ENCODE measurements at places on chromosomes 6 and 20. TPM values are rescaled to one million over a fixed set of nuclear protein-coding genes. Genes with fewer than 3 reads are reported as not detected.
A peak's percentile ranks its signal among the peaks of the same experiment; 100 is the strongest.

GRCh38 chr6:132246632-132247270 lies 154.5 kb downstream of the MOXD1 start:
- peak; percentile 29 for DNase-seq

- DNase-seq = no peak
Measured at GRCh38 chr6:90083891-90084290, 189.6 kb downstream of the GJA10 start.

- DNase-seq = peak; percentile 65
Measured at GRCh38 chr6:31727034-31727716, 1.9 kb downstream of the DDAH2 start.

NCOA6 gene
- 8.7 TPM for total RNA-seq

DNA sequence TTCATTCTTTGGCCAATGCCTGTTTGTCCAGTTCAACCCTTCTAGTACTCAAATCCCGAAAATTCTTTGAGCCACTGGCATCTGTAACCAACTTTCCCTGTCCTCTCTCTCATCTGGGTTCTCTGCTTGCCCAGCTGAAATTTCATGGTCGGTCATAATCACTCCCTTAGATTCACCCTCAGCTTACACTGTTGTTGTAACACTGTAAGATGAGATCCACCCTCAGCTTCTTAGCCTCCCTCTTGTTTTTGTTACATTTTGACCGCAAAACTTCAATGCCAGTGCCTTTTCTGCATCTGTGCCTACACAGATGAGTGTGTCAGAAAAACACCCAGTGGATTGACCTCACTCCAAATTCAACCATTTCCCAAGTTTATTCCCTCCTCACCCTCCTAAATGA lies 291.1 kb upstream of the AGPAT4 start:
- DNase-seq = no peak

DNA sequence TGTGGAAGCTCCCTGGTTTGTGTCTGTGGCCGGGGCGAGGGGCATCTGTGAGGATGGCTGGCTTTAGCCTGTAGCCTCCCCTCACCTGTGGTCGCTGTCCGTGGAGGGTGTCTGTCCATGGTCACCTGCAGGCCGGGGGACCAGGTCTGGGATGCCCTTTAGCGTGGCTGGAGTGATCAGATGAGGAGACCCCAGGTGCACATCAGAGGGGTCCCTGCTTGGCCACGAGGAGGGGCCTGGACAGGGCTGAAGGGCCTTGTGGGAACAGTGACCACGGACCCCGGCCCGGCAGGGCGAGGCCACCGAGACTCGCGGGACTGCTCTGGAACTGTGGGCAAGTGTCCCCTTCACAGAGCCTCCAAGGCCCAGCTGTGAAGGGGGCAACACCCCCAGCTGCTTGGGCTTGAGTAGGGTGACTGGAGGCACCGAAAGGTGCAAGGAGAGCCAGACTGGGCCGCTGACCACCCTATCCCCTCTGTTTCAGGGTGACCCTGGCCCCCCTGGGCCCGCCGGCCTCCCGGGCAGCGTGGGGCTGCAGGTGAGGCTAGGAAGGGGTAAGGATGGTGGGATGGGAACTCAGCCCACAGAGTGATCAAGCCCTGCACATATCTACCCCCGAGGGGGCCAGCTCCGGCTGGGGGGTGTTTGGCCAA lies 8.6 kb downstream of the COL9A3 start:
- DNase-seq = peak; percentile 86
